Breast epithelium (tissue), 4 donors: ENCODE measurements at places on chromosomes 1 and 21.

GRCh38 chr1:238006779-238007178 is 116.1 kb upstream of the ZP4 start:
- no peaks in the 10 kb centered on the region for H3K36me3 ChIP-seq
- H3K4me3 ChIP-seq = no peak overlapping the region
- no peaks in the 10 kb centered on the region for H3K4me1 ChIP-seq
- no peaks in the 10 kb centered on the region for H3K27me3 ChIP-seq
- no peak overlapping the region for H3K27ac ChIP-seq

DNA sequence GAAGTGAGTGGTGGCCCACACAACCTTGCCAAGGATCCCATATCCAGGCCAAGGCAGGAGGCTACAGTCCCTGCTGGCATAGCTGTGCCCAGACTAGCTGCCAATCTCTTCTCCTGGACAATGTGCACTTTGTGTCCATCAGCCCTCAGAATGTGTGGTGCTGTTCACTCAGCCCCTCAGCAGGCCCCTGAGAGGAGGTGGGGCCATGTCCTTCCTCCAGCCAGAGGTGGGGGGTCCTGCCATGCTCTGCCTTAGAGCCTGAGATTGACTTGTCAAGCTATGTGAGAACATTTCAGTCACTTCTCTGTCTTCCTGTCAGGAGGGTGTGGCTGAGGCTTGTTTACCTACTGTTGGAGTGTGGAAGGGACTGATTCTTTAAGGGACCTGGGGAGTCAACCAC is 1.4 kb downstream of the NCF2 start:
- no peak overlapping the region for H3K4me3 ChIP-seq
- no peaks in the 10 kb centered on the region for H3K27me3 ChIP-seq
- H3K4me1 ChIP-seq = no peaks in the 10 kb centered on the region

DNA sequence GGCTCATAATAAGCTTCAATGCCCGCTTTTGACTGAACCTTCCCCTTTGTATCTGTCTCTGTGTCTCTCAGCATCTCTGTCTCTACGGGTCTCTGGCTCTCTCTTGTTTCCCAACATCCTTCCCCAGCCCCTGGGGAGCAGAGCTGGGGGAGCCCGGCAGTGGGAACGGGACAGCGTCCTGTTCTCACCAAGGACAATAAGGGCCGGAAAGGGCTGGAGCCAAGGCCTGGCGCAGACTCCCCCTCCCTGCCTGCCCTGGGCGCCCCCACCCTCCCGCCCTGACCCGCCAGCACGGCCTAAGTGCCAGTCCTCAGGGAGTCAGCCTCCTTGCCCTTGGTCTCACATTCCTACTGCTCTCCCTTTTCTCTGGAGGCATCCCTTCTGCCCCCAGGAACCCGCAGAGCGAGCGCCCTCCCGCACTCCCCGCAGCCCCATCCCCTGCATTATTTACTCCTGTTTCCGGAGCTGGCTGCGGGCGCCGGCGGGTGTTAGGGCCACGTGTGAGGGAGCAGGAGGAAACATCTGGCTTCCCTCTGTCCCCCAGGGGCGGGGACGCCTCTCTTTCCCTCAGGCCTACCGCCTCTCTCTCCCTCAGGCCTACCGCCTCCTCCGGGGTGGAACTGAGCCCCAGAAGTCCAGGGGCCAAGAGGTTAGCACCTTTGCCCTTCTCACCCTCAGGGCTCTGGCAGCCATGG is 6.5 kb downstream of the KRTCAP2 start:
- H3K27ac ChIP-seq = peak overlapping the region; percentile 40
- H3K27me3 ChIP-seq = no peaks in the 10 kb centered on the region
- no peaks in the 10 kb centered on the region for H3K36me3 ChIP-seq
- peaks cover 3% of the 10 kb centered on the region for H3K4me1 ChIP-seq
- H3K4me3 ChIP-seq = no peak overlapping the region

DNA sequence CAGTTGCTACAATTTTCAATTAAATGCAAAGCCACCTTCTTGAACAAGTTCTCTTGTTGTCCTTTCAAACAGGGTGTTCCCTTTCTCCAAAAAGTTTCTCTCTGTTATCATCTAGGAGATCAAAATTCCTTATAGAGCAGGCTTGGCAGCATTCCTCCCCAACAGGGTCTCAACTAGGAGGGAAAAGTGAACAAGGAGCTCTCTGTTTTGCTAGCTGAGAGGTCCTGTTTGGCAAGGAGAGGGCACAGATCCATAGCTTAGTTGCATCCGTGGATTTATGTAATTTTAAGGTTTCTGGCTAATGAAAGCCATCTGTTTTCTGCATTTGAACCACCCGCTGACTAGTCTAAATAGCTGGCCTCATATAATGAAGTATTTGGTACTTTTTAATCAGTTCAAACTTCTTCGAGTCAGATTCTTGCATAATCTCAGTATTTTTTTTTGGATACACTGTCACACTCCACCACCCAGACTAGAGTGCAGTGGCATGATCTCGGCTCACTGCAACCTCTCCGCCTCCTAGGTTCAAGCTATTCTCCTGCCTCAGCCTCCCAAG is 54.0 kb downstream of the APP start:
- DNase-seq = no peak
- H3K27ac ChIP-seq = peak overlapping the region; percentile 87
- no peaks in the 10 kb centered on the region for H3K4me1 ChIP-seq
- H3K27me3 ChIP-seq = no peaks in the 10 kb centered on the region
- peak overlapping the region; percentile 24 for H3K4me3 ChIP-seq
